ENCODE measurements at places on chromosomes 2 and 18.
A peak's percentile ranks its signal among the peaks of the same experiment; 100 is the strongest.

DNA sequence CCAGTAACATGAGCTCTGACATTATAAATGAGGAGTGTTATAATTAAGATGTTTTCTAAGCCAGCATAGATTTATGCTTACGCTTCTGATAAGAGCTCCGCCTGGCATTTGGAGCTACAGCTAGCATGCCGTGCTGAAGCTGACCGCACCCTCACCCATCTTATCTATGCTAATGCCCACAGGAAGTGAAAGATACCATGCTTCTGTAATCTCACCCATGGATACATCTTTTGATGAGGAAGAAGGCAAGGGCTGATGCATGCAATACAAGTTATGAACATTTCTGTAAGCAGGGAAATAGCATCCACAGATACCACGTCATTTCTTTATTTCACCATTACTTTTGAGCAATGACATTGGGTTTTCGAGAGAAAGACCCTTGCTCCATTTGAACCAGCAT, 82.3 kb downstream of the ARL4C start:
- DNase-seq: no peak

- DNase-seq: no peak
Observed at GRCh38 chr18:41842886-41843285, 112.1 kb upstream of the PIK3C3 start.

- no peak for DNase-seq
Observed at GRCh38 chr2:38465789-38466127, 88.7 kb upstream of the ATL2 start.

DNA sequence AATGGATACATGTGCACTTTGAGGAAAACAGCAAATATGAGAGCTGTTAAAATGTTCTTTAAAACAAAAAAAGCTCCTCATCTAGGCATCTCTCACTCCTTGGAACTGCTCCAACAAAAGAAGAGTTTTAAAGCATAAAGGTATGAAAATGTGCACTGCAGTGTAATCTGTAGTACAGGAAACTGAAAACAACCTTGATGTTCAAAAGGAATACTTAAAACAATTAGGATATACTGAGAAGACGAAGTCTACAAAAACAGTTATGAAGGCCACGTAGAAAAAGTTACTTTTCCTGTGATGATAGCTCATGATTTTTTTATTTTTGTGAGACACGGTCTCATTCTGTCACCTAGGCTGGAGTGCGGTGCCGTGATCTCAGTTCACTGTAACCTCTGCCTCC, 2.1 kb upstream of the GPR75 start:
- no peak for DNase-seq

DNA sequence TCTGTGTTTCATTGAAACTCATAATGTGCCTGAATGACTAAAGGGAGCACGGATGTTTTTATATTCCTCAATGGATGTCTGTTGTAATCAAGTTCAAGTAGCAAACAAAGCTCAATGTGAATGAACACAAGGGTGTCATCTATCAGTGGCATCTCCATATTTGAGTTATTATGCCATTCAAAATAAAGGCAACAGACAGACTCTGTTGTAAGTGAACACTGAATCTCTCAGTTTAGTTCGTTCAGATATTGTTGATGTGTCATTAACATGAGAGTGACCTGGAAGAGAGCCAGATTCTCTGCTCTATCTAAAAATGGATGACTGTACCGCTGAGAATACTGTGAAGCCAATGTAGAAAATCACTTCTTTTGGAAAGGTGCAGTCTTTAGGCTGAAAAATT, 118.7 kb downstream of the NUP35 start:
- DNase-seq: no peak

DNA sequence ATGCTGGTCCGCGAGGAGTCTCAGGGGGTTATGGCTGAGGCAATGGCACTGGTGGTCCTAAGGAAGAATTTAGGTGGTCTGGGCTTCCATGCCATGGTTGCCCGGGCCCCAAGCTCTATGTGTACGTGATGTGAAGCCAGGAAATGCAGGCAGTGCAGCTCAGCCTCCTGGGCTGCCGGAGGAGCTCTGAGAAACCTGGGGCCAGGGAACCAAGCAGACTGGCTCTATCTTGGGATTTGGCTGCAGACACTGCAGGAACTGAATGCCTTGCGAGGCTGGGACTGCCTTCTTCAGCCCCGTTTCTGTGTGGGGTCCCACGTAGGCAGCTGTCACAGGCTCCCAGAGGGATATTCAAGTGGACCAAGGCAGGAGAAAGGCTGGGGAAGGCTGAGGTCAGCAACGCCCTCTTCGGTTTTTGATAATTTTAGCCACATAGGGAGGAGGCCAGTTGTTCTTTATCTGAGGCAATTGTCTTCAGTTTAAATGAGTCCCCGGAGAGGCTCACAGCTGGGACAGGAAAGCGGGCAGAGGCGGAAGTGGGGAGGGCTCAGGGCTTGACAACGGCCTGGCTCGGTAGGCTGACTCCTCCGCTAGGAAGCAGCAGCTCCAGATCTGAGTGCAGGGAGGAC, 77.7 kb downstream of the RHOB start:
- DNase-seq: no peak

GRCh38 chr2:33312355-33312754, 164.1 kb upstream of the RASGRP3 start:
- no peak for DNase-seq

DNA sequence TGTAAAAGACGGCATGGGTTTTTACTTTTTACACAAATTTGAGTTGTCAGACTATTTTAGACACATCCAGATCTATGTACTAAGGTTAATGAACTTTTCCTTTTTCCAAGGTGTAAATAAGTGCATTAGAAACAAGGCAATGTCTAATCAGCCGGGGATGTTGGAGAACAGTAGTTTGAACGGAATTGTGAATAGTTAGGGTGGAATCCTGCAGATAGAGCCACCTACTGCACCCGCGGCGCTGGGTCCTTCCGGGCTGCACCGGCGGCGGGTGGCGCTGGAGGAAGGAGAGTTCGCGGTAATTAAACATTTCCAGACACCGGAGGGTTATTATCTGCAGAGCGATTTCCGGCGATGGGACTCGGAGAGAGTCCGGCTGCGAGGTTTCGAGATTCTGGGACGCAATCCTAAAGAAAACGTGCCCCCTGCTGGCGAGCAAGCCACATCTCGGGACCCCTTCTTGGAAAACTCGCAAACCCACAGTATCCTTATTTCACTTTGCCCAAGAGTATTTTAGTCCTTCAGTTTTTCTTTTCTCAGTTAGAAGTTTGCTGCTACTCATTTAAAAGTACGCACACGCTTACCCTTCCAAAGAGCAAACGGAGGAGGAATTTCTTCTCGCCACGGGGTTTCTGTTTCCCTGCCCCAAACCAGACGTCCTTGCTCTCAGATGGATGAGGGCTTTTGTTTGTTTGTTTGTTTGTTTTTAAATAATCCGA, 4.5 kb upstream of the OSR1 start:
- DNase-seq: peak; percentile 76

- peak; percentile 10 for DNase-seq
Observed at GRCh38 chr2:6877402-6878304, at the start of gene RSAD2. RSAD2 (plus strand) TSS chr2:6877777; CDS start chr2:6877801, 24 bp downstream.

GRCh38 chr2:235535423-235536130, 41.7 kb downstream of the AGAP1 start:
- DNase-seq: no peak

GRCh38 chr2:47695800-47696477, 87.0 kb upstream of the MSH6 start:
- DNase-seq: no peak

- peak; percentile 93 for DNase-seq
Observed at GRCh38 chr2:96251721-96252292, 14.0 kb downstream of the TMEM127 start.

DNA sequence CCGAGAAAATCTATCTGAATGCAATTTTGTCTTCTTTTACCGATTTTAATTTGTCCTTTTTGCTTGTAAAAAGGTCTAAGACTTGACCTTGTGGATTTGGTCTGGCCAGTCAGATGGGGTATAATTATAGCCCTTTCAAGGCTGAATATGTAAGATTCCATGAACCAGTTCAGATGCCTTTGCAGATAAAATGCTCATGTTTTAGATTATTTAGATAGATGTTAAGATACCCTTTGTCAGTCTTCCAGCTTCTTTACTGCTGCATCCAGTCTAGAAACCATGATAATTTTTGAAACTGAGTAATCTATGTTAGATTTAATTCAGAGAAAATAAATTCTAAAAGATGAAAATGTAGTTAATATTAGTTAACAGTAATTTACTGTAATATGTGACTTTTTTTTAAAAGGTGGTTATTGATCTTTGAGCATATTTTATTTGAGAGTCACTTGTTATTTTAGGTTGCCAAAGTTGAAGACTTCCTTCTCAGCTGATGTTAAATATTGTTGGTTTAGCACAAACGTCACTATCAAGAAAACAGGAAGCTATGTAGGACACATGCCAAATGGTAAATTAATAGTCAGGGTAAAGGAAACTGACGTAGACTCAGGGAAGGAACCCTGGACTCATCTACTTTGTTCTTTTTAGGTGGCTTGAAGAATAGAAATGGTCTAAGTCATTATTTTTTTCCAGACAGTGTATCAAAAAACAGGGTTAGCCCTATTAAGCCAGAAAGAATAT, 29.8 kb downstream of the BABAM2 start:
- no peak for DNase-seq

GRCh38 chr2:45024600-45025291, 15.5 kb upstream of the SIX2 start:
- DNase-seq: peak; percentile 76

GRCh38 chr2:86661333-86661732, 37.7 kb upstream of the RNF103 start:
- no peak for DNase-seq

- peak; percentile 95 for DNase-seq
Observed at GRCh38 chr2:113240915-113241911, 37.5 kb downstream of the PAX8 start.

GRCh38 chr2:239075918-239076758, 228.3 kb downstream of the TWIST2 start:
- DNase-seq: no peak

- DNase-seq: no peak
Observed at GRCh38 chr2:207847098-207847806, 77.5 kb upstream of the FZD5 start.

DNA sequence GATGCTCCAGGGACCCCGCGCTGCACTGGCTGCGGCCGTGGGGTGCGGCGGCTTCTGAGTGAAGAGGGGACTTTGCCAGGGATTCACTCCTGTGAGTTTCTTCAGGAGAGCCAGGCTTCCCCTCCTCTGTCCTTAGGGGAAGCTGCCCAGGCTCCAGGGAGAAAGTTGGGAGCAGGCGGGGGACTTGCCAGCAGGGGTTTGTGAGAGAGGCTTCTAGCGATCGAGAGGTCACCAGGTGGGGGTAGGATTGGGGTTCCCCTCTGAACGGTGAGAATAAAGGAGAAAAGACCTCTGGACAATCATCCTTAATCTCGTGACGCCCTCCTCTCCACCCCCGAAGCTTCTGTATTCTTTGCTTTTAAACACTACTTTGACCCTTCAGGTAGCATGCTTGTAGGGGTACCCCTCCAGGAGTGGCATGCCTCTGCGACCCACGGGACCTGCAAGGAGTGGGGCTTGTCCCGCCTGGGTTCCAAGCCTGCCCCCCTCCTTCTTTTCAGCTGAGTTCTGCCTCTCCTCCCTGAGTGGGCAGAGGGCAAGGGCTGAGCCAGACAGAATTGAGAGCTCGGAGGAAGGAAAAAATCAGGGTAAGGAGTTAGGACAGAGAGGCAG, 601 bp downstream of the PROKR1 start:
- DNase-seq: no peak

GRCh38 chr2:229660951-229661350, 53.4 kb downstream of the DNER start:
- DNase-seq: no peak

- DNase-seq: no peak
Observed at GRCh38 chr2:28347596-28347995, 45.1 kb upstream of the FOSL2 start.

DNA sequence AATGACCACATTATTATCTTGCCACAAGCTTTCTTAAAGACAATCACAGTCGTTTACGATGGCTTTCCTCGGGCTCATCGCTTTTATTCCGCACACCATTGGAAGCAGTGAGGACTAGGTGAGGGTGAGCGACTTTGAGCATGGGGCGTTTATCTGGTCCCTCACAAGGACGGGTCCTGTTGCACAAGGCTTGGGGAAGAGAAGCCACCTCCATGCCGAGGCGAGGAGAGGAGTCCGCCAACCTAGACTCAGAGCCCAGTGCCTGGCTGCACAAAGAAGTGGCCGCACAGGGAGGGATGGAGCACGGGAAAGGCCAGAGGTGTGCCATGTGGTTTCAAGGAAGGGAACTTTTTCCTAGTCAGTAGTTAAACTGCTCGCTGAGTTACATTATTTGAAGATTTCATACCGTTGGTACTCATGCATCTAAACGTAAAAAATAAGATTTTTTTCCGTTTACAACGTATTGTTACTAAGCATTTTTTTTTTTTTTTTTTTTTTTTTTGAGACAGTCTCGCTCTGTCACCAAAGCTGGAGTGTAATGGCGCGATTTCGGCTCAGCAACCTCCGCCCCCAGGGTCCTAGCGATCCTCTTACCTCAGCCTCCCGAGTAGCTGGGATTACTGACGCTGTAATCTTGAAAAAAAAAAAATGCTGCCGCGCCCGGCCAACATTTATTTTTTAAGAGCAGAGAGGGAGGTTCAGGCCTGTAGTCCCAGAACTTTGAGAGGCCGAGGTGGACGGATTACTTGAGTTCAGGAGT, 849 bp upstream of the CYP27C1 start:
- DNase-seq: no peak

DNA sequence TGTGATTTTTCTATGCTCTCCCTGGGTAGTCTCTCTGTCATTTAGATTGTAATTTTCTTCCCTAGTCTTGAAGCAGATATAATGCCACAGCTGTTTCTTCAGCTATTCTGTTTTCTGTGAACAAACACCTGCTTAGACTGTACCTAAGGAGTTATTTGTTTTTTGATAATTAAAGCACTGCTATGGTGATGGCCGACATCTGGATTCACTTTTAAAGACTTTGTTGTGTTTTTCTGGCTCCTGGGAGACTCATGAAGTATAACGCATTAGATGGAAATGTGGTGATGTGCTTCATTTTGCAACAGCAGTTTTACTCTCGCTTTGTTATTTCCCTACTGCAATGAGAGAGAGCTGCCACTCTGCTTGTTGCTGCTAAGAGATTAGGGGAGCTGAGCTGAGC, 15.7 kb upstream of the C2orf69 start:
- peak; percentile 20 for DNase-seq

DNA sequence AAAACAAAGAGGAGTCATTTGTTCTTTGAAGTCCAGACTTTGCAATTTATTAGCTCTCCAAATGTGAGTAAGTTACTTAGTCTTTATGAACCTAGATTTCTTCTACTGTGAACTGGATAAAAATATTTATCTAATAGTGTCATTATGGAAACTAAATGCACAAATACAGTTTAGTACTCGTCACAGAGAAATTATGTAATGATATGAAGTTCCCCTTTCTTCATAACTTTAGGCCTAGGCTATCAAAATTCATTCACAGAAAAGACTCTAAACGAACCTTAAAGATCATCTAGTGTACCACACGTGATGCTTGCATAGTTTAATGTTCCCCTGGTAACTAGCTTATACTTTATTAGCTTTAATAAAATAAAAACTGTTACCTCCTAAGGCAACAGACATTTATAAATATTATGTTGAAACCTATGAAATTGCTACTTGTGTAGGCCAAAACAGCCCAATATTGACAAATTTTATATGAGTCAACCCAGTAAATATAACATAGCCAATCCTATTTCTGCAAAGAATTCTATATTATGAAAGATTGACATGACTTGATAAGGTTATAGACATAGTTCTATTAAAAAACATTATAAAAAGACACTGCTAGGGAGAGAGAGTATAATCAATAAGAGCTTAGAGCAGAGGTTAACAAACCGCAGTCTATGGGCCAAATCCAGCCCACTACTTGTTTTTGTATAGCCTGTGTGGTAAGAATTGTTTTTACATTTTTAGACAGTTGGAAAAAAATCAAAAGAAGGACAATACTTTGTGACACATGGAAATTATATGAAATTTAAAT, 44.9 kb upstream of the ITPRID2 start:
- no peak for DNase-seq

Measured in GM04504 (cell line).